ENCODE measurements at places on chromosomes 5 and 9.

GRCh38 chr9:116238776-116239340 lies 85.3 kb downstream of the PAPPA start:
- no peak for DNase-seq

DNA sequence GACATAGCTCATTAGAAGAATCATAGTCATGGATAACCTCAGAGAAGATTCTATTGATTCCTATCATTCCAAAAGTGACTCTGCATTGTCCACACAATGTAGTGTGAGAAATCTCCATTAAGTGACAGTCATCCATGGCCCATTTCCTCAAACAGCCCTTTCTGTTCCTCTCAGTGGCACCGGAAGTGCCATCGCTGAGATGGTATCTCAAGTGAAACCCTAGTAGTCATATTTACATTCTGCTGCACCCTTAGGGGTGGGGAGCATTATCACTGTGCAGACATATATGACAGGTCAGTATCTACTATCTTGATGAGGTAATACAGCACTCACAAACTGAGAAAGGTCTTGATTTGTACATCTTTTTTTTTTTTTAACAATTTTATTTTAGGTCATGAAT lies 55.4 kb upstream of the MIER3 start:
- no peak for DNase-seq

DNA sequence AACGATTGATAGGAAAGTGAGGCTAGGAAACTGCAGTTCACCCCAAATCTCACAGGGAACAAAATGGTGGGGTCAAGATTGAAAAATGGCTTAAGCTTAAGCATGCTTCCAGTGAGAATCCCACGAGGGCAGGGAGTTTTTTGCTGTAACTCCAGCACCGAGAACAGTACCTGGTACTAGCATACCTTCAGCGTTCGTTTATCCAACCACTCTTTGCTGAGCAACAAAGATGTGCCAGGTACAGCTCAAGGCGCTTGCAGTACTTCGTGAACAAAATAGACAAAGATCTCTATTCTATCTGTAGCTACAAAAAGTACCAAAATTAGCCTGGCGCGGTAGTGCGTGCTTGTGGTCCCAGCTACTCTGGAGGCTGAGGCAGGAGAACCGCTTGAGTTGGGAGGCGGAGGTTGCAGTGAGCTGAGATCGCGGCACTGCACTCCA lies 778 bp upstream of the PPP6C start:
- DNase-seq: no peak

GRCh38 chr9:112034216-112034611 lies 137.6 kb downstream of the UGCG start:
- DNase-seq: no peak

- DNase-seq: no peak
Measured at GRCh38 chr5:112344540-112344939, 74.5 kb downstream of the EPB41L4A start.

DNA sequence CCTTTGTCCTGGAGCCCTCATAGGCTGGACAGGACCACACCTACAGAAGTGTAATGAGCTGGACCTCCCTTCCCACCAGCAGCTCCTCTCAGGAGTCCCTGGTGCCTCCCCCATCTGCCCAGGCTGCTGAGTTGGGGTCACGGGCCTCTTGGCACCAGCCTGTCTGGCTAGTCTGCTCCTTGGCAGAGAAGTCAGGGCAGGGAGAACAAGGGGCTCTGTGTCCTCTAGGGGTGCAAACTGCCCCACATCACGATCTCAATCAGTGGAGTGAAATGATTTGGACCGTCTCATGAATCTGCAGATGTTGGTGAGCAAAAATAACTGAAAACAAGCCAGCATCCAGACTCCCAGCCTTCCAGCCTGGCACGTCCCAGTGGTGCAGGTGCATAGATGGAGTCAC lies 14.9 kb upstream of the GFPT2 start:
- no peak for DNase-seq

Data from retina (tissue), 1 donor.